Testis (tissue), 5 donors: ENCODE measurements at places on chromosomes 11 and 22.

DNA sequence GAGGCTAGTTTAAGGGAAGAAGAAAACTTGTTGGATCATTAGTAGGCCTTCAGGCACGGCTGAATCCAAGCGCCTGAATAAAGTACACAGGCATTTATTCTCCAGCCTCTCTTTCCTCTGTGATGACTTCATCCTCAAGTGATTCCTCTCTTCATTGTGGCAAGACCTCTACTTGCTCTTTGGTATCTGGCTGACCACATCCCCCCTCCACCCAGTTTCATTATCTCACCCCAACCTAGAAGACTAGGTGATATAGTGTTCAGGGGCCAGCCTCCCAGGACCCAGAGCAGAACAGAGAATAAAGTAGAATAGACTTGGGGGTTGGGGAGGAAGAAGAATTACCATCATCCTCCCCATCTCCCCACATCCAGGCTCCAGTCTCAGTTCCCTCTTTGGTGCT, 189.3 kb downstream of the MIAT start:
- no peak for DNase-seq

GRCh38 chr11:60844870-60845221, 2.9 kb downstream of the CCDC86 start:
- no peak for DNase-seq

GRCh38 chr11:64604458-64605243, 13.6 kb downstream of the SLC22A12 start:
- no peak for DNase-seq

DNA sequence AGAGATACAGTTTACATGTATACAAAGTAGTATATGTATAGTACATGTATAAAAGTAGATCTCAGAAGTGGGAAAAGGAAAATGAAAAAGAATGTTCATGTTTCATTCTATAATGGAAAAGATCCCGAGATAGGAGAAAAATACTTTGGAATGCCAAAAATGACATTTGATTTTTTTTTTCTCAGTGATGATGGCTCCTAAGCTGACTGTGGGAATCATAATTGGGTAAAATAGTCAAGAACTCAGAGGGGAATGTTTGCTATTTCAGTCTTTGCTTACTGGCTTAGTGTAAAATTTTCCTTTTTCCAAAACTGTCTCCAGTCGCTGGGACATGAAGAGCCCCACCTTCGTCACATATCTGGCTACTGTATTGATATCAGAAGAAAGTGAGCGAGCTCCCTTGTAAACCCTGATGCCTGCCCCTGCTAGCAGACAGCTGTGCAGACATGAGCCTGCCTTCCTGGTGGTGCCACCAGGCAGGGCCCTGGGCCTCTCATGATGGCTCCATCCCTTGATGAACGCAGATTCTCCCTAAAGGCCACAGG, 944.6 kb downstream of the NTM start:
- DNase-seq, result no peak

- DNase-seq, result no peak
These were observed 16.4 kb downstream of the STX3 start for GRCh38 chr11:59771605-59772004.

DNA sequence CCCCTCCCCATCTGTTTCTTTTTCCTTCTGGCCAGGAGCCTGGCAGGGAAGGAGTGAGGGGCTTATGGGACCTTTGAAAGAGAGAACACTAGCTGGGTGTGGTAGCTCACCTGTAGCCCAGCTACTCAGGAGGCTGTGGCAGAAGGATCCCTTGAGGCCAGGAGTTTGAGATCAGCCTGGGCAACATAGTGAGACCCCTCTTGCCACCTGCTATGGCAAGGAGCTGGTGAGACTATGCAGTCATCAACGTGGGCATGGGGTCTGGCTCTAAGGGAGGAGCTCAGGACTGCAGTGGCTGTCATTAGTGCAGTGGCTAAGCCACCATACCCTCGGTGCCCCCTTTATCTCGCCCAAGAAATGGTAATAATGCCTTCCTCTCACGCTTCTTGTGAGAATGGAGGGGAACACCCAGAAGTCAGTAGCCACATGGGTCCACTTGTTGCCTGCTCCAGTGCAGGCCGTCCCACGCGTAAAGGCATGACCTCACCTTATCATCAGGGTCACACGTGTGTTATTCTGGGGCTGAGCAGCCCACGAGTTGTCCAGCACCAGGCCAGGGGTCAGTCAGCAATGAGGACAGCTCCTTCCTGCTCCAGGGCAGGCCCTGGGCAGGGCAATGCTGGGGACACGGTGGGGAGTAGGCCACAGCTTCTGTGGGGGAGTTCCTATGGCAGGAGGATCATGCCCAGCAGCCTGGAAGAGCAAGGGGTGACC, 27.7 kb upstream of the TEF start:
- DNase-seq, result no peak

- DNase-seq, result peak; percentile 59
These were observed 2.4 kb downstream of the FADS2 start for GRCh38 chr11:61830237-61831105.

DNA sequence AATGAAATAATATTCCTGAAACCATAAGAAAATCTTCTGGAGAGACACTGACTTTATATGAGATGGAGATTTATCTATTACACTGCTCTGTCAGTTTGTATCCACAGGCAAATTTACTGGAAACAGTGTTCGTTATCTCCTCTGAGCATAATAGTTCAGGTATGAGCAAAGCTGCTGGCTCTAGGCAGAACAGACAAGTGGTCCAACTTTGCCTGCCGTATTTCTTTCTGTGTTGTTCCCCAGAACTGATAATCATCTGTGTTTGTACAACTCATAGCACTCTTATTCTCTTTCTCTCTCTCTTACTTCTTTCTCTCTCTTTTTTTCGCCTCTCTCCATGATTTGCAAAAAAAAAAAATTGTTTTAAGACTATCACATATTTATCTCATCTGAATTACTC, 623.8 kb upstream of the CHORDC1 start:
- DNase-seq, result no peak

GRCh38 chr11:2537896-2538724, 93.3 kb downstream of the KCNQ1 start:
- DNase-seq, result no peak

DNA sequence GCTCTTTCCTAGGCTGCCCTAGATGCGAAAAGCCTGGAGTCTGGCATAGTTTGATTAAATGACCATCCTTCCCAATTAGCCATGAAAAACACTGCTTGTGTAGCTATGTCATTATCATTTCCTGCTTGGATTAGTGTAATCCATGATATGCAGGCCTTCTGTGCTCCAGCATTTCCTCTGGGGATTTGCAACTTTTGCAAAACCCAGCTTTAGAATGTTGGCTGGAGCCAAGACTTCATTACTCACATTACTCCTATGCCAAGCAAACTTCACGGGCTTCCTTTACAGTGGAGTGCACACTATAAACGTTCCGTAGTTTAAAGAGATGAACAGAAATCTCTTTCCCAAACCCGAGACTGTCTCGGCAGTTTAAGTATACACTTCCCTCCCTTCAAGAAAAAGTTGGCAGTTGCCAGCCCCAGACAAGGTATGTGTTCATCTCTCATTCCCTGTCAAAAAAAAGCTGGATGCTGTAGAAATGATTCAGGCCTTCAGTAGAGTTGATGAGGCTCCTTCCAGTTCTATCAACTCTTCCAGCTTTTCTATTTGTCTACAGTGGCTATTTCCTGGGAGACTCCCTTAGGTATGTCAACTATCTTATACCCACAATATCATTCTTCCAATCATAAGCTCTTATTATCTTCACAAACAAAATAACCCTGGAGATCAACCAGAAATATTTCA, 180.0 kb downstream of the MAML2 start:
- DNase-seq, result no peak

- no peak for DNase-seq
These were observed 1932.2 kb upstream of the RAG2 start for GRCh38 chr11:38530226-38530625.

- DNase-seq, result no peak
These were observed 28.4 kb downstream of the RASD2 start for GRCh38 chr22:35568751-35569739.

DNA sequence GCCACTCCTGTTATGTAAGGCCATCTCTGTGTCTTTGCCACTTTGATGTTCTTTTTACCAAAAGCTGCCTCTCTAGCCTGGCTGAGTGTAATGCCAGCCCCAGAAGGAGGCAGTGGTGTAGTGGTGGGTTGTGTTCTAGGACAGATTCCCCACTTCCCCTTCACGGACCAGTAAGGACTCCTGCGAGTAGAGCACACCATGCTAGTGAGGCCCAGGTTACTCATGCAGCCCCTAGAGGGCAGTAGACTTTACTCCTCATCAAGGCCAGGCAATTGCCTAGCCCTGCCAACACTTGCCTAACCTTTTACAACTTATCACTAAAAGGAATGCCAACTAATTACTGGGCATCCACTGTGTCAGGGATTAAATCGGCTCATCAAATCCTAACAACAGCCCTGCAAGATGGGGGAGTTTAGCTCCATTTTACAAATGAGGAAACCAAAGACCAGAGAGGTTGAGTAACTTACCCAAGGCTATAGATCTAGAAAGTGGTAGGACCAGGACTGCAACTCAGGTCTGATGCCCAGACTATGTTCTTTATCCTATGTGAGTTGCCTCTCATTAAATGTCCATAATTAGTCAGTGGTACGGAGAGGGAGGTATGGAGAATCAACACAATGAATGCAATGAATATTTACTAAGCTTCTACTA, 75.3 kb downstream of the APIP start:
- DNase-seq, result no peak

GRCh38 chr11:44281151-44281550, 28.8 kb downstream of the ALX4 start:
- no peak for DNase-seq

GRCh38 chr11:134278356-134278755, 2.2 kb downstream of the GLB1L3 start:
- no peak for DNase-seq

DNA sequence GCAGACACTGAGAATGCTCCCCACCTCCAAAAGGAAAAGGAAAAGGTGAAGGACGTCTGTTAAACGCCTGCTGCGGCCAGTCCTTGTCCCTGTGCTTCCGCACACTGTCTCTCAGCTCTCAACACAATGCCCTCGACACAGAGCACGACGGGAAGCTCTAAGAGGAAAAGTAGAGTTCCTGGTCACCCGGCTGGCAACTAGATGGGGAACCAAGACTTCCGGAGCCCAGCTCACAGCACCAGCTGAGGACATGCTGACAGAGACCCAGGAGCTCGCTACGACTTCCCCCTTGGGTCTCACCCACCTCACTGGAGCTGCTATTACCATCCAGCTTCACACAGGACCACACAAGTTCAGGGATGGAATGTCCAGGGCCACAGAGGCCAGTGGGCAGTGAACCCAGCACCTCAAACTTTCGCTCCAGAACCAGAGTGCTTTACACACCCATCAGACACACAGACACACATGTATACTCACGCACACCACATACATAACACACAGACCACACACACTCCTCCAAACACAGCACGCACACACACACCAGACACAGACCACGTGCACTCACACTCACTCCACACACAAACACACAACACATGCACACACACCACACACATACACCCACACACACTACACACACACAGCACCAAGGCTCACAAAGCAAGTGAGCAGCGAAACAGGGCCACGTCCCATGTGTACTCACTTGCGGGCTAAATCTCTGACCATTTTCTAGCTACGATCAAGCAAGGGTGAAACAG, 9.6 kb downstream of the SULT4A1 start:
- DNase-seq, result no peak

- DNase-seq, result no peak
These were observed 8.0 kb downstream of the MYO7A start for GRCh38 chr11:77136074-77136473.
